Activated CD4-positive, CD25-positive, alpha-beta regulatory T cell (primary cell): ENCODE measurements at places on chromosomes 11 and 22.
A peak's percentile ranks its signal among the peaks of the same experiment; 100 is the strongest.

DNA sequence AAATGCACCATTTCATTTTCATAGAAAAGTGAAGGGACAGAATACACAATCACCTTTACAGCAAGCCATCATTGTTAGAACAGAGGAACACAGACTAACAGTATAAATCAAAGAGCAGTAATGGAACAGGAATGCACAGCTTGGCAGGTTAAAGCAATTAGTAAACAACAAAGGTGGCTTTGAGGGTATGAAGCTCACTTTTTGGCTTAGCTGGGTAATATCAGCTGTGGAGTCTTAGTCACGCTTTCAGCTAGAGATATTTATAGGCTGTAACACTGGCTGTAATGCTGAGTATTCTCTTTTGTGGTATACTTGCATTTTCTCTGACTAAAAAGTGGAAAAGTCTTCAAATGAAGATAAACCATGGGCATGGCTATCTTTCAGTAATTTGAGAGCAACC, 1780.5 kb downstream of the LRRC4C start:
- DNase-seq, result no peak

DNA sequence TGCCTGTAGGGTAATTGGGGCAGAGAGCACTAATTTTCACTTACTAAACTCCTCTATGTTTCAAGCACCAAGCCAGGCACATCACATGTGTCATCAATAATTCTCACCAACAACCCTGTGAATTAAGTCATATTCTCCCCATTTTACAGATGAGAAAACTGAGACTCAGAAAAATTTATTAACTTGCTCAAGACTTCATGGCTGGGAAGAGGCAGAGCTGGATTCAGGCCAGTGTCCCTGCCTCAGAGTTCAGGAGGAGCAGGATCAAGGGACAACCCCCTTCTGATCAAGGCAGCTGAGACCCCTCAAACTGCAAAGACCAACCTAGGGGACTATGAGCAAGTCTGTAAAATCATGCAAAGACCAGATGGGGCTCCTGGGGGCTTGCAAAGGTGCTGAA, 2.1 kb downstream of the SMIM35 start:
- DNase-seq, result no peak

DNA sequence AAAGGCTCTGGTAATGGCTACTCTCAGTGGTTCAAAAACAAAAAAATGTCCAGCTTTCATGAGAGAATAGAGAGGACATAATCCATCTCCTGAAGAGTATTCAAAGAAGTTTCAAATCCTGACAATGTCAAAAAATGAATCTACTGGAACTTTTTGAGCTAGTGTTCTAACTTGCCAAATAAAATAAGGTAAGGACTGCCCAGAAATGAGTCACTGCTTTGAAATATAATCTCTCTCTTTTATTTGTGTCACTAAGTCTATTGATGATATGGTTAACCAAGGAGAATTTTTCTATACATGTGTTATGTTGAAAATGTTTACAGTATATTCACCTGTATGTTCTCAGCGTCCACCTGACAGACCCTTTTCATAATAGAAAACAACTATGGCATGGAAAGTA, 3.4 kb downstream of the GUCY1A2 start:
- no peak for DNase-seq

GRCh38 chr11:70892889-70893288, 359.5 kb downstream of the SHANK2 start:
- no peak for DNase-seq

DNA sequence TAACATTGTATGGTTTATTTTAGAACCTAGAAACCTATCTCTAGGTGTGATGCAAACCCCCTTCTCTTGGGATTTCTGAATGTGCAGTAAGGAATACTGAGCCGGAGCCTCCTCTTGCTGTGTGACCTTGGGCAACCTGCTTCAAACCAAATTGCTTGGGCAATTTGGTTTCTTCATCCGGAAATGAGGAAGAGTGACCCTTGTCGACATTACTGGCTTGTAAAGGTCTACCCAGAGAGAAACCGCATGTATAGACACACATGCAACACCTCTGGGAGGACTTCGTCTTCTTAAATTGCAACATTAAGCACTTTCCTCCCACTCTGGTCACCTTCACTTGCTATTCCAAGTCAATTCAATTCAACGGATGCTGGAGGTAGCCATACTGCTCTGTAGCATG, 19.6 kb upstream of the TP53I11 start:
- DNase-seq, result no peak

DNA sequence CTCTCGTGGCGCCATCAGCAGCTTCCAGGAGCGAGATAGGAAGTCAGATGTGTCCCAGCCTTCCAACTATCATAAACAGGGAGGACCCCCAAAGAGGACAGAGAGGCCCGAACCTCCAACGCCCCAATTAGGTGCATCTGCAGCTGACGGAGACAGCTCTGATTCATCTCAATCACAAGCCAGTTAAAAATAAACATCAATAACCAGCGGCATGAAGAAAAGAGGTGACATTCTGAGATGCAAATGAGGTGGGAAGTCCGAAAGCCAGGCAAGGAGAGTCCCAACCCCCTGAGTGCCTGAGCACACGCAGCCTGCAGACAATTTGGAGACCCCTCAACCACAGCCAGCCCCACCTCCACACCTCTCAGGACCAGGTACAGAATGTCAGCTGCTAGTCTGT, 28.1 kb upstream of the IGSF9B start:
- DNase-seq, result no peak

DNA sequence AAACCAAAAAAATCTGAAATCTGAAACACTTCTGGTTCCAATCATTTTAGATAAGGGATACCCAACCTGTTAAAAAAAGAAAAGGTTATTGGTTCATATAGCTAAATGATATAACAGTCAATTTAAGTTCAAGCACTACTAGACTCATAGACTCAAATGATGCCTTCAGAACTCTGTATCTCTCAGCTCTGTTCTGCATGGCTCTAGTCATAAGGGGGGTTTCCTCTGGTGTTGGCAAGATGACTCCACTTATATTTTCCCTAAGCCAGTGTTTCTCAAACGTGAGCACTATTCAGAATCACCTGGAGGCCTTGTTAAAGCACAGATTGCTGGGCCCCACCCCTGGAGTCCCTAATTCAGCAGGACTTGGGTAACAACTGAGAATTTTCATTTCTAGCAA, 11.5 kb upstream of the RRAS2 start:
- no peak for DNase-seq

DNA sequence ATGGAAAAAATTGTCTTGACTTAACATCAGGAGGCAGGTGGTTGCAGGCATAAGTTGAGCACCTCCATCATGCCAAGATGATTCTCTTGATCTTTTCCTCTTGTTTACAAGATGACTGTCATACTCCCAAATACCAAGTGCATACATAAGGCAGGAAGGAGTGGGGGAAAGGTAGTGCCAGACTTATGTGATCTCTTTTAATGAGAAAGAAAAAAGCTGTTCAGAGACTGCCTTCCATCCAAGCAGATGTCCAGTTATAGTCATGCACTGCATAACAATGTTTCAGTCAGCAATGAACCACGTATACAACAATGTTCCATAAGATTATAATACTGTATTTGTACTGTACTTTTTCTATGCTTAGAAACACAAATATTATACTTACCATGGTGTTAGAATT, 135.7 kb downstream of the EHF start:
- no peak for DNase-seq

DNA sequence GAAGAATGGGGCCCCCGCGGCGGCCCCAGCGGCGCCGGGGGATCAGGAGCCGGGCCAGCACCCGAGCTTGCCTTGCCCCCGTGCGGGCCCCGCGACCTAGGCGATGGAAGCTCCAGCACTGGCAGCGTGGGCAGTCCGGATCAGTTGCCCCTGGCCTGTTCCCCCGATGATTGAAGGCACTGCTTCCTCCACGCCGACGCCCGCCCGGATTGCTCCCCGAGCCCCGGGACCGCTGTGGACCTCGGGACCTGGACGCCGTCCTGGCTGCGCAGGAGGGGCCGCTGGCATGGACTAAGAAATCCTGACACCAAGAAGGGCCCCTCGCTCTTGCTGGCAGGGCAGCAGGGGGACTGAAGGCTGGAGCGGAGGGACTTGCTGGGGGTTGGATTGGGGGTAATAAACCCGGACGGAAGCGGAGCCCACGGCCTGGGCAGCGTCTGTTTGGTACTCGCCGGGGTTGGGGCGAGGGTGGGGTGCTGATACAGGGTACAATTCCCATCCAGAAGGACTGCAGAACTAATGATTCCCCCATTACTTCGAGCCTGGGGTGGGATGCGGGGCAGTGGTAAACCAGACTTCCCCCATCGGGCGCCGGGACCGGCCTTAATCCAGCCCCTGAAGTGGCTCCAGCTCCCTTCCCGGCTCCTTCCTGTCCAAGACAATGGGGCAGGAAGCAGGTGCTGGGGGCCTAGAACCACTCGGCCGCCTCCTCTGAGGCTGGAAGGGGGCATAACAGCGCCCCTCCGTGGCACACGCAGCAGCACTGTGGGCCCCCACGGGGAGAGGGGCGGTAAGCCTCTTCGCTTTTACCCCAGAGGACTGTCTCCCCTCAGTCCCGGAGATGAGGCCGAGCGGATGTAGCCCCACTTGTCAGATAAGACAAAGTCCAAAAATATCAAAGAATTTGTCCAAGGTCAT, 1.0 kb downstream of the CCDC85B start:
- DNase-seq, result no peak

DNA sequence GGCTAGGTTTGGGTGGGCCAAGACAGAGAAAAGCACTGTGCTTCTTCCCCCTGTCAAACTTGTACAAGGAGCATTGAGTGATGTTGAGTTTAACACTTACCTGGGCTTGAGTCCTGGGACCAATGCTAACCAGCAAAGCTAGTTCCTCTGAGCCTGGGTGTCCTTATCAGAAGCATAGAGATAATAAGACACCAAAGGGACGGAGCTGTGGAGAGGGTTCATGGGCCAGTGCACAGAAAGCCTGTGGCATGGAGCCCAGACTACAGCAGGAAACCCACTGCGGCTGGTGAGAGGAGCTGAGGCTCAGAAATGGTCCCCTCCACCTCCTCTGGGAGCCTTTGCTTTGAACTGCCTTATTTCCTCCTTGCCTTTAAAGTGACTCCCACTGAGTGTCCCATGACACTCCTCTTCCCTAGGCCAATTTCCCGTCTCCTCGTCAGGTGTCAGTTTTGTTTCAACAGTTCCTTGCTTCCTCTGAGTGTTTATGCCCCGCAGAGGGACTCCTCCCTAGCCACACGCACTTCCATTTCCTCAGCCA, 9.4 kb downstream of the SLCO2B1 start:
- DNase-seq, result no peak

DNA sequence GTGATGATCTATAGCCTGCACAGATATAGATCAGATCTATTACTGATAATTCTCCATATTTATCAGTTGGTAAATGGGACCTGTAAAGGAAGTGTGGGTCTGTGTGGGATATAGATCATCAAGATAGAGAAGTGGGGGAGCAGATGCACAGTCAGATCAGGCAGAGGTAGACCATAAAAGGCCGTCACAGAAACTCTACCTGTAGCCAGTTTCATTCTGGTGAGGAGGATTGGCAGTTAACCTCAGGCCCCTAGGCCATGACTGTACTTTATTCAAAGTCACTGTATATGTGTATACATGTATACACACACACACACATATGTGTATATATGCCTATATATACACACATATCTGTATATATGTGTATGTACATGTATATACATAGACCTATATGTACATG, 69.1 kb downstream of the ADM start:
- DNase-seq, result no peak

DNA sequence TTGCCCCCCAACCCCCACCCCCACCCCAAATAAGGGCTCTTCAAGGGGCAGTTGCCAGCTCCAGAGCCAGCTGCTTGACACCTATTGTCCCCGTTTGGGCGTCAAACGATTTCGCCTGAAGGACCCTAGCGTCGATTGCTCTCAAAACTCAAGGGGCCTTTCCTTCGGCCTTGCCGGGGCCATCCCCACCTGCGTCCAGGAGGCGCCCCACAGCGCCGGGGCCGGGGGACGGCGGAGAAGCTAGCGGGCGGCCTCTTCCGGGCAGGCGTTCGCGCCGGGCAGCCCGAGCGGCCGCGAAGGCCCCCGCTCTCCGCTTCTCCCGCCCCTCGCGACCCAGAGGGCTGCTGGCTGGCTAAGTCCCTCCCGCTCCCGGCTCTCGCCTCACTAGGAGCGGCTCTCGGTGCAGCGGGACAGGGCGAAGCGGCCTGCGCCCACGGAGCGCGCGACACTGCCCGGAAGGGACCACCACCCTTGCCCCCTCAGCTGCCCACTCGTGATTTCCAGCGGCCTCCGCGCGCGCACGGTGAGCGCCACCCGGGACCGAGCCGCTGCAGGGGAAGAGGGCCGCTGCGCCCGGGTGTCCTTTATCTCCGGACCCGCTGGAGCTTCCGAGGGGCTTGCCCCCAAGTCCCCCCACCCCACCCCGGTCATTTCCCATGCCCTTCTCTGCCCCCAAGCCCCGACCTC, at the start of gene CAPRIN1:
Gene CAPRIN1 (plus strand): TSS at position 383 of the 687 bp plus-strand sequence. CDS start 690 bp downstream, outside the sequence.
- DNase-seq, result peak; percentile 85

GRCh38 chr22:33220476-33221080, 162.4 kb upstream of the SYN3 start:
- no peak for DNase-seq

DNA sequence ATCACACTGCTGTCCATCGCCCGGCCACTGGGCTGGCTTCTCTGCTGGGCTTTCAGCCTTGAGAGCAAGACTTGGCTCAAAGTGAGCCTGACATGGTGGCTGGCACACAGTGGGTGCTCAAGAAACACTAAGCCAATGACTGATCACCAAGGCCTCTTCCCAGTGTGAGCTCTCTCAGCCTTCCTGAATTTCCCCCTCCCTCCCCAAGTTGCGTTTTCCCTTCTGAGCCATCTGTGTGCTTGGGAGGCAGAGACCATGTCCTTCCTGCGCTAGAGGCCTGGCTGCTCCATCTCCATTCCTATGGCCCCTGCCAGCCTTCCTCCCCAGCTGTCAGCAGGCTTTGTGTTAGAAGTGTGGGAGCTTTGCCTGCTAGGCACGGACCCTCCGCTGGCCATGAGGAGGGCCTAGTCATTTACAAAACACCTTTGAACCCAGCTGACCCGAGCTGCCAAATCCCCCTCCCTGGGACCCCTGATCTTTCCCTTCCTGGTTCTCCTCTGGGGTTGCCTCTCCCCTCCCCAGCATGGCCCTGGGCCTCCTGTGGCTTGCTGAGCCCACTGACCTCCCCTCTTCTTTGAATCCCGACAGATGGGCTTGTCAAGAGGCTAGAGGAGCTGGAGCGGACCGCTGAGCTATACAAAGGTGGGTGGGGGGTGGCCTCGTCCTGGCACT, 13.2 kb downstream of the PICK1 start:
- no peak for DNase-seq

GRCh38 chr11:104891135-104891534, 7.1 kb downstream of the CASP12 start:
- DNase-seq, result no peak

- no peak for DNase-seq
These were observed 198.8 kb upstream of the NARS2 start for GRCh38 chr11:78773492-78773891.

DNA sequence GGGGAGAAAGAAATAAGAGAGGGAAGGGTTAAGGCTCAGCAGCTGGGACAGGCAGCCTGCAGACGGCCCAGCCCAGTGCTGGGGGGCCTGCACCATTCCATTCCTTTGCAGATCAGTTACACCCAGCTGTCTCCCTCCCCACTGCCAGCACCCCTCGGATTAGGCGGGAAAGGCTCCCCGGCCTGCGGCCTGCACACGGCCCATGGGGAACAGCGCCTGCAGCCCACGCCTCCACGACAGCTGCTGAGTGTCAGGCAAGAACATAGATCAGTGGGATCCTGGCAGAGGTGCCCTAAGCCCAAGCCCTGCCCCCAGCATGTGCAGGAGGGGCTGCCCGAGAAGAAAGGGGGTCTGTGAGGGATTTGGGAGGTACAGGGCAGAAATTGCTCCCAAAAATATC, 65.8 kb upstream of the MYOD1 start:
- no peak for DNase-seq

- no peak for DNase-seq
These were observed 43.8 kb downstream of the CHST1 start for GRCh38 chr11:45621588-45621987.
